ENCODE measurements at places on chromosomes 7 and 10.

DNA sequence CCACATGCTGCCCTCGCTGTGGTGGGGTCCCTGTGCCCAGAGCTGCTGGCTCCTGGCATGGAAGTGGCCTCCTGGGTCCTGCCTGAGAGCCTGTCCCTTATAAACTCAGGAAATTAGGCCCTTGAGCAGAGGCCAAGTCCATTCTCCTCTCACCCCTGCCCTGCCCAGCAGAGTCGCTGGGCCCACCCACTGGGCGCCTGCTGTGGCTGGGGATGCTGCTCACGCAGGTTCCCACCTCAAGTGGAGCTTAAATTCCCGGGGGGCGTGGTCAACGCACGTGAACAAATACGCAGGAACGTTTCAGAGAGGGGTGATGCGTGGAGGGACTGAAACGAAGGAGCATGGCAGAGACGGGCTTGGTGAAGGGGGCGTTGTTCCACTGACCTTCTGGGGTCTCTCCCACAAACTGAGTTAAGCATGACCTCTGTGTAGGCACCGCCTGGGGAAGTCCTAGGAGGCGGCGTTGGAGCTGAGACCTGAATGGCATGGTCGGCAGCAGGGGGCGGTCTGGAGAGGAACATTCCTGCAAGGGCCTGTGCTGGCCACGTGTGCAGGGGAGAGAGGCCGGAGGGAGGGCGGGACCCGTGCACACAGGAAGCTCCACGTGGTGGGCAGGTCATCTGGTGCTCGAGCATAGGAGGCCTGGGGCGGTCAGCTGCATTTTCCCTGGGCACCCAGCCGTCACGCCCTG lies 27.9 kb downstream of the FAM20C start:
- DNase-seq: no peak

GRCh38 chr7:25732766-25733217 lies 419.2 kb upstream of the NFE2L3 start:
- no peak for DNase-seq

- no peak for DNase-seq
Measured at GRCh38 chr10:90779548-90779947, 78.3 kb downstream of the HTR7 start.

DNA sequence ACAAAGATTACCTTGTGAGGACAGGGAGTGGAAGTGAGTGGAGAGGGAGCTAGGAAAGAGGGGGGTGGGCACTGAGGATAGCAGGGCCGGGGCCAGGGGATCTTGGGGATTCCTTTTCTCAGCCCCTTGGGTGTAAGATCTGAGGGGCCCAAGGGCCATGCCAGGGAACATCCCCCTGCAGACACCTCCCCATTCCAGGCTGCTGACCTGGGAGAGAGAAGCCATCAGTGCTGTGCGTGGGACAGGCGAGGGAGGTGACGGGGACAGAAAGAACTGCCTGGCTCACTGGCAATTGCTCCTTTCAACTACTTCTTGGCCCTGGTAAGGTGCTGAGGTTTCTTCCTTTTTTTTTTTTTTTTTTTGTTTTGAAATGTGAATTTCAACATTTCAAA lies 12.0 kb upstream of the BTBD16 start:
- no peak for DNase-seq

DNA sequence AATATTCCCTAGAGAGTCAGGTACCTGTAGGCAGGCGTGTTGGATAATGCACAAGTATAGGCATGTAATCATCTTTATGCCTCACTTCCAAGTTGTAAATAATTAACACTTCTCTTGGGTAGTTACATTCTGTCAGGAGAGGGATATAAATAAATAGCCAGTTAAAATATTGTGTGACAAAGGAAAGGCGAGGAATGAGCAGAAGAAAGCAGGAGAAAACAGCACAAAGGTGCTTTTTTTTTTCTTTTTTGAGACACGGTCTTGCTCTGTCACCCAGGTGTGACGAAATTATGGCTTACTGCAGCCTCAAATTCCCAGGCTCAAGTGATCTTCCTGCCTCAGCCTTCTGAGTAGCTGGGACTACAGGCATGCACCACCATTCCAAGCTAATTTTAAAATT lies 99.2 kb upstream of the LYZL2 start:
- no peak for DNase-seq

GRCh38 chr7:34281260-34281659 lies 375.9 kb downstream of the BMPER start:
- DNase-seq: no peak

DNA sequence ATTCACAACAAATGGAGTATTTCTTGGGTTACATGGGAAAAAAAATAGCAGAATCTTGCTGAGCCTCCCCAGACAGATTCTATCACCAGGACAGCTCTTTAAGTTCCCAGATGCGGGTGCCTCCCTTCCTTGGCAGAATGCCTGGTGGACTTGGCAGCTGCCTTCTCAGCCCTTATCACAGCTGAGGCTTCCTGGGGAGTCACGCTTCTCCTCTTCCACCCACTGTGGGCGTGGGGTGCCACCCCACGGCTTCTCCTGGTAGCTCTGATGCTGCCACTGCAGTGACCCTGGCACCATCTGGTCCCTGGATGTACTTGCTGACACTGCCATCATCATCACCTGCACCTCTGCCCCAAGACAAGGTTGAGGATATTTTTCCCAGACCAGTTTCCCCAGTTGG lies 16.2 kb upstream of the NME8 start:
- DNase-seq: peak; percentile 95

DNA sequence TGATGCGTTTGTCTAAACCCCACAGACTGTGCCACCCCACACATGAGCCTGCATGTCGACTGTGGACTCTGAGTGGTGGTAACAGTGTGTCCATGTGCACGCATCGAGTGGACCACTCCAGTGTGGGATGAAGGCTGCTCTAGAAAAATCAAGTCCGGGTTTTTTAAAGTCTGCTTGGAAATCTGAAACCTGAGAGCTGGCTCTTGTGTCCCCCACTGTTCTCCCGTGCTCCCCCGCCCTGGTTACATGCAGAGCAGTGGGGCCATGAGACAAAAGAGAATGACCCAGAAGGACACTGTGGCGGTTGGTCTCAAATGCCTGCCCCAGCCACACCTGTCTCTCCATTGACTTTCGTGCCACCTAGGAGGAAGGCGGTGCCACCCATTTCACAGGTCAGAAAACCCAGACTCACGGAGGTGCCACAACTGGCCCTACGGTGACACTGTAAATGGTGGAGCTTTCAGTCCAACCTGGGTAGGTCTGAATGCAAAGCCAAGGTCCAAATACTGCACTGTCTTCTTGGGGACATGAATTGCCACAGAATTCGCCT lies 27.3 kb upstream of the PWWP2B start:
- DNase-seq: no peak

DNA sequence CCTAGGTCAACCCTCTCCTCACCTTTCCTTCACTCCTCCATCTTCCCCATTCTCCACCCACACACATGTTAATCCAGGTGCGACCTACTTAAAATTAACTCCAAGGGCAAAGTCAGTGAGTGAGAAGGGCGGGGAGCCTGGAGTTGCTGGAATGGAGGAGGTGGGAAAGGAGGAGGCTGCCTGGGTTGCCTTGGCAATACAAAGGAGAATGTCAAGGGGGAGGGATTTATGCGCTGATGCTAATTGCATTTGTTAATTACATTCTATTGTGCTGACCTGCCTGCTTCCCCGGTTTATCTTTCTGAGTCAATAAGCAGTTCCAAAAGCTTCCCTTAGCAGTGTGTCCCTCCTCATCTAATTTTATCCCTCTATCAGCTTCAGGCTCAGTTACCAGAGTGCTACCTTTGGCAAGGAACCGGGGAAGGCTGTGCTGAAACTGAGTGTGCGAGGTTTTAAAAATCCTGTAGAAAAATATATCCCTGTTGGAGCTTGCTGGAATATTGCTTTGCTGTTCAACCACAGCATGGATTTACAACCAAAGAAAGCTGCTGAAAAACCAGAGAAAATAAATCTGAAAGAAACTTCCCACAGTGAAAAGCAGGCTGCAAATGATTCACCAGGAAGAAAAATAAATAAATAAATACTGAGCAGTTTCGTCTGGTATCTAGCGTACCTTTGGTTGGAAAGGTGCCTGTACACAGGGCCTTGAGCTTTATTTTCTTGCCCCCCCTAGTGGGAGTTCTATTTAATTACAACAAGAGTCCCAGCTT lies 113.2 kb upstream of the DGKB start:
- peak; percentile 76 for DNase-seq

DNA sequence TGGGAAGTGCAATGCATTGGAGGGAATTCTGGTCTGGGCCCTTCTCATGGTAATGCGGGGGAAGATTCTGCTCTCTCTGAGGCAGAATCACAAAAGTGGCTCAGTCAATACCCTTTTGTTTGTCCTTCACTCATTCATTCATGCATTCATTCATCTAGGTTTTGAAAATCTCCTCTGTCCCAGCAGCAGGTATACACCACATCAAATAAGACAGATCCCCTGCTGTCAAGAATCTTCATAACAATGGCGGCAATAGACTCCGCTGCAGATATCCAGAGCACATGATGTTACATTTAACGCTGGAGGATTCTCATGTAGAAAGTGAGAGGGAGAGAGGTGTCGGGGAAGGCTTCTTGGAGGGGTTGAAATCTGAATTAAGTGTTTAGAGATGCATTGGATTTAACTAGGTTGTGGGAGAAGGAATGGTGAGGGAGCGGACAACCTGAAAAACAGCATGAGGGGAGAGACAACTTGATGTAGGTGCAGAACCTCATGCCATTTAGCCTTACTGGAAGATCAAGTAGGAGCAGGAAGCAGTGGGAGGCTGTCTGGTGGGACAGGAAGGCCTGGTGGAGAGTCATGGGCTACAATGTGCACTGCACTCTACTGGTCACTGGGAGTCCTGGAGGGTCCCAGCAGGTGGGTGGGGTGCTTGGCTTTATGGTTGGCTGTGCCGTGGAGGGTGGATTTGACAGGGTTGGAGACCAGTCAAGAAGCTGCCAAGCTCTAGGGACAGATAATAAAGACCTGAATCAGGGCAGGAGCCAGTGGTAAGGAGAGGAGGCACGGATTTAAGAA lies 5.2 kb upstream of the FAM180A start:
- no peak for DNase-seq

- DNase-seq: no peak
Measured at GRCh38 chr7:45021604-45022296, 21.7 kb downstream of the CCM2 start.

GRCh38 chr7:1752111-1752510 lies 82.0 kb downstream of the ELFN1 start:
- DNase-seq: no peak

GRCh38 chr7:36653008-36653662 lies 71.2 kb downstream of the AOAH start:
- DNase-seq: no peak

- no peak for DNase-seq
Measured at GRCh38 chr10:99292159-99292558, 37.0 kb upstream of the CNNM1 start.

DNA sequence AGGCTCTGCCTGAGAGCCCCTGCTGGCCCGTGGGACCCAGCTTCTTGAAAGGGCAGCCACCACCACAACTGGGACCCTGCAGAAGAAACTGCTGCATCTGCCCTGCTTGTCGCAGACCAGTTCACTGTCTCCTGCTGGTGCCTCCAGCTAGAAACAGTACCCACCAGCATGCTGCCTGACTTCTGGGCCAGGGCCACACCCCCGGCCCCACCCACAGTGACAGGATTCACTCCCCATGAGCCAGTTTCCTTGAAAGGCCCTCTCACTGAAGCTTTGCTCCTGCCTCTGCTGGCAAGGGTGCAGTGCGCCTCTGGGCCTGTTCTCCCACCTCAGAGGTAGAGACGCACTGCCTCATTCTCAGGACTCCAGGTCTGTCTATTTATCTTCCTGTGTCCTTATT lies 32.4 kb downstream of the ANXA11 start:
- DNase-seq: no peak

- no peak for DNase-seq
Measured at GRCh38 chr7:114952296-114952695, 30.4 kb downstream of the MDFIC start.

DNA sequence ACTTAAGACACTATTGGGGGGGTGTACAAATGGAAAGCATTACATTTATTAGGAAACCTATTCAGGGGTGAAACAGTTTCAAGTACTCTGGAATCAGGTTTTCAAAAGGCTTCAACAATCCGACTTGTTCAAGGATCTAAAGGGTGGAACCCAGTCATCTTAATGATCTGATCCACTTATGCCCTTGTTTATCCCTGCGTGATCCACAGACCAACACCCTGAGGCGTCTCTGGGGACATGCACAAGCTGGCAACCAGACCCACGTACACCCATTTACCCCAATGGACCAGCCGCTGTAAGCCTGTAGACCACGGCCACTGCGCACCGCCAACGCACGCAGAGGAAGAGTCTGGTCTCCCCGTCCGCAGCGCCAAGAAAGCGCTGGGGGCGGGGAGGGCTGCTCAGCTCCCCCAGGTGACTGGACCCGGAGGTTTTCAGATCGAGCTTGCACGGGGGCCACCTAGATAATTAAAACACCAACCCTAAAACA lies 13.4 kb downstream of the HNRNPF start:
- no peak for DNase-seq

GRCh38 chr7:131747658-131748232 lies 191.3 kb upstream of the PODXL start:
- DNase-seq: no peak

GRCh38 chr10:32050177-32050576 lies 6.0 kb downstream of the KIF5B start:
- no peak for DNase-seq

- DNase-seq: no peak
Measured at GRCh38 chr7:101729241-101729883, 88.1 kb upstream of the CUX1 start.
